ENCODE measurements at places on chromosomes 3 and 15.

DNA sequence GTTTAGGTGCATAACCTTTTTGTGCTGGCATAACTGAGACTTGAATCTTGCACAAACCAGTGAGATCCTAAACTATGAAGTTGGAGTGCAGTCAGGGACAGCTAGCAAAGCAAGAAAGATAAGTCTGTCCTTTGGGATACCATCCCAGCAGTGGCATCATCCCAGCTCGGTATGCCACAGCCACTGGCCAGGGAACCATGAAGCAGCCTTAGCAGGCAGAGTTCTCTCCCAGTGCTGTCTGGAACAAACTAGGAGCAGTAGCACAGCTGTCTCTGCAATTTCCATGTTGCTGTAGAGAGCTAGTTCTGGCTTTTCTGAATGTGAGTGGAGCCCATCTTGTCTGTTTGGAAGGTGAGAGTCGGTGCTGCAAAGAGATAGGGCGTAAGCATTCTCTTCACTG is 130.3 kb downstream of the DTWD1 start:
- no peak for DNase-seq

- DNase-seq, result no peak
Measured at GRCh38 chr15:31953478-31953877, 76.8 kb upstream of the CHRNA7 start.

GRCh38 chr3:187878772-187879518 is 133.7 kb upstream of the BCL6 start:
- DNase-seq, result no peak

GRCh38 chr3:126836220-126836860 is 132.3 kb downstream of the CHCHD6 start:
- no peak for DNase-seq

GRCh38 chr15:36612063-36612788 is 32.8 kb downstream of the CDIN1 start:
- no peak for DNase-seq

Measured in D721Med (cell line).